Fibroblast of gingiva (primary cell): ENCODE measurements at places on chromosomes 11 and 22.

GRCh38 chr11:15764948-15765347, 591.4 kb downstream of the SOX6 start:
- no peak for DNase-seq

DNA sequence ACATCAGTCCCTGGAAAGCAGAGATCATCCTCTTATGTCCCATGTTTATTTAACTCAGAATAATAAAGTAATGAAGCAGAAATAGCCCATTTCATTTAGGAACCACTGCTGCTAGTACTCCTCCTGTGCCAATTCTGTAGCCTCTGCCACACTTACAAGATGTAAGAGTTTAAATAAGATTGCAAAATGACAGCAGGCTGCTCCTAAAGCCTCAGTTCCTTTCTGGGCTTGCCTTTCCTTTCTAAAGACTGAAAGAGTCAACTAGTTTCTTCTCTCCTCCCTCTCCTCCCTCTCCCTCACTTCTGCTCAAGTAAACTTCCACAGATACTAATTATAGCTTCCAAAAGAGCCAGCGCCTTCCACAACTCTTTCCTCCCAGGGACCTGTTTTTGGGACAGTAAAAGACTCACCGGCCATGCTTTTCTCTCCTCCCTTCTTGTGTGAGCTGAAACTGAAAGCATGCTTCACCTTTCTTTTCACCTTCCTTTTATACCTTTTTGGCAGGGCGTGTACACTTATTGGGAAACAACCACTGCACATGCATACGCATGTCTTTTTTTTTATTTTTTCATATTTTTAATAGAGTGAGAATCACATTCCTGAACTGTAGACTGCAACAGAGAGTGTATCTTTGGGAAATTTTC, 26.1 kb upstream of the CARD16 start:
- DNase-seq: no peak

GRCh38 chr11:72719144-72719543, 33.1 kb downstream of the ARAP1 start:
- peak; percentile 29 for DNase-seq

- DNase-seq: no peak
Observed at GRCh38 chr11:133723056-133723455, 122.3 kb downstream of the SPATA19 start.

DNA sequence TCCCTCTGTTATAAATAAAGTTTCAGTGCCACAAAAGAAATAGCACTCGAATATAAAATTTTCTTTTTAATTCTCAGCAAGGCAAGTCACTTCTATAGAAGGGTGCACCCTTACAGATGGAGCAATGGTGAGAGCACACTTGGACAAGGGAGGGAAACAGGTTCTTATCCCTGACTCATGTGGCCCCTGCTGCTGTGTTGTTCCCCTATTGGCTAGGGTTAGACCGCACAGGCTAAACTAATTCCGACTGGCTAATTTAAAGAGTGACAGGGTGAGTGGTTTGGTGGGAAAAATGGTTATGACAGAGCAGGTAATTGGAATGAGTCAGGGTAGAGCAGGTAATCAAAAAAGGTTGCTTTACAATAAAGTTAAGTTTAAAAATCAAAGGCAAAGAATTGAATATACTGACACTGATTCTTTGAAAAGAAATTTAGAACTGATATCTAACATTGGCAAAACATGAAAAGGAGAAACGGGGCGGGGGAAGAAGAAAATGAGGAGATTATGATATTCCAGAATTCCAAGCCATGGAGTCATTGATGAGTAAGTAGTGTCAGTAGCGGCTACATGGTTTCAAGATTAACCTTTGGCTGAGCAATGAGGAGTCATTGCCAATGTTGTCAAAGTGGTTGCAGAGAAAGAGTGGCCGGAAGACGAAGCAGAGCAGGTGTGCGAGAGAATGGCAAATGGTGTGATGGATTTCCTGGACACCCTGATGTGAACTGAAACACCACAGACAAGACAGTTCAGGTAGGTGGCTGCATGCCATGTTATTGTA, 48.4 kb upstream of the MRGPRX1 start:
- no peak for DNase-seq

GRCh38 chr11:101576456-101576855, 7.4 kb downstream of the TRPC6 start:
- DNase-seq: peak; percentile 84
